ENCODE measurements at places on chromosomes 6 and 20.

GRCh38 chr6:137000825-137001224, 43.9 kb downstream of the IL20RA start:
- no peak for DNase-seq

DNA sequence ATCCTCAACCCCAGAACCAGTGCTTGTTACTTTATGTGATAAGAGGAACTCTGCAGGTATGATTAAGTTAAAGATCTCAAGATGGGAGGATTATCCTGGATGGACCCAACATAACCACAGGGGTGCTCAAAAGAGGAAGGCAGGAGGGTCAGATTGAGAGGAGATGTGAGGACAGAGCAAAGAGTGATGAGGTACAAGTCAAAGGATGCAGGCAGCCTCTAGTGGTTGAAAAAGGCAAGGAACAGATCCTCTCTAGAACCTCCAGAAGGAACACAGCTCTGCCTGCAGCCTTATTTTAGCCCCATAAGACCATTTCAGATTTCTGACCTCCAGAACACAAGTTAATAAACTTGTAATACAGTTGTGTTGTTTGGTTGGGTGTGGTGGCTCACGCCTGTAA, 41.2 kb downstream of the PDSS2 start:
- DNase-seq: no peak

GRCh38 chr6:154039231-154039842, at the start of gene OPRM1:
Gene OPRM1 (plus strand): TSS chr6:154039240. CDS start chr6:154039545, 305 bp downstream.
- DNase-seq: peak; percentile 30

DNA sequence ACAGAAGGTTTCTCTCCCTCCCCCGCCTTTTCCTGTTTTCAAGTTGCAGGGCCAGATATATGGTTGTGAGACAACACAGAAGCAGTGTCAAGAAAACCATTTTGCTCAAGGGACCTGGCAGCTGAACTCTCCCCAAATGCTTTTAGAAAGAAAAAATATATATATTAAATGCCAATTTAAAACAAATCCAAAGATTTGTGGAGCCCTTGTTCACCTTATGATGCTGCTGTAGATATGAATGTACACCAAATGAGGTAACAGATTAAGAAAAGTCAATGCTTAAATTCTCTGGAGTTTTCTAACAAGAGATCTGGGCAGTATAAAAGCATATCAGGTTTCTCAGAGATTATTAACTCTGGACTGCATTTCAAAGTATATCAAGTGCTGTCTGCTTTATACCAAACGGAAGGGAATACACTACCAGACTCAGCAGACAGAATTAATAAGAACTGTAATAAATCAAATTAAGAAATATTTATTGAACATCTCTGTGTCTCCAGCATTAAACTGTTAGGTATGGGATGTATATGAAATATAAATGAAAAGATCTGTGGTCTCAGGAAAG, 357.5 kb downstream of the HDGFL1 start:
- no peak for DNase-seq

- no peak for DNase-seq
Measured at GRCh38 chr6:158284007-158284875, 28.0 kb upstream of the TULP4 start.

- no peak for DNase-seq
Measured at GRCh38 chr20:54190217-54190616, 16.4 kb upstream of the CYP24A1 start.

GRCh38 chr20:764255-764654, 4.0 kb downstream of the SLC52A3 start:
- DNase-seq: no peak

DNA sequence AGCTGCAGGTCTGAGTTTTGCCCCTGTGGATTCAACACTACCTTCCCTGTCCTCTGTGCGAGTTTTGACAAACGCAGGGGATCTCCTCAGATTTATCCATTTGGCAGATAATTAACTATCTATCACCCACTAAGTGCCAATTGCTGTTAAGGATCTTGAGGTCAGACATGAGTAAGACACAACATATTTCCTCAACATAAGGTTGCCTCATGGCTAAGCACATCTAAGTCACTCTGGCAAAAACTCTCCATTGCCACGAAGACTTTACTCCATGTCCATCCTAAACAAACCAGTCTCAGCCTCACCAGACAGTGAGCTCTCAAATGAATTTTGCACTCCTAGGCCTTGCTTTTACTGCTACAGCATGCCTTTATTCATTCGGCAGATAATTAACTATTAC, 408.4 kb downstream of the MAFB start:
- DNase-seq: no peak

DNA sequence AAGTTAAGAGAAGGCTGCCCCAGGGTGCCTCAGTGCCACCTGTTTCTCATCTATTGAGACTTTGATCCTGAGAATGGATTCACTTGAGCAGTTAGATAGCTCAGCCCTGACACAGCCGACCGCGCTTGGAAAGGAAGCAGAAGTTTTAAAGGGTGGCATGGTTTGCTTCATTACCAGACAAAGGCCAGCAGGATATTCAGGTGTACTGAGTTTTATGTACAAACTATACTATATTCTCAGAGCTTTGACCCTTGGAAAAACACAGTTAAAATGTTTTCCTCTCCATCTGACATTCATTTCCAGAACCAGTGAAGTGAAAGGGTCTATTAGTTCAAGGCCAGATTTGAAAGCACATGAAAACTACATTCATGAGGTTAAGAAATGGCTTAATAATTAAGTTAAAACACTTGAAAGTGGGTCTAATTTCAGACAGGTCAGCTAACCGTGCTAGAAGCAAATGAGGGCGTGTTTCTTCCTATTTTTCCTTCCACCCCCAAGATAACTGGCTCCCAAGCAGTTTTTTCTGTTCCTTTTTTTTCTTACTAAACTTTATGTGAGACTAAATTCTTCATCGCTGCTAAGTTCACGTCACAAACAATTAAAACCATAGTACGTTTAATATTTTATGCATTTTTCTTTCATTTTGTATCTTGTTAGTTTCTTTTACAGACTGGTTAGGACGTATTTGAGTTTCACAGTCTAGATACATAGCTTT, 385.3 kb upstream of the SOX4 start:
- DNase-seq: no peak

- DNase-seq: no peak
Measured at GRCh38 chr6:27966044-27966443, 9.0 kb downstream of the OR2B6 start.

DNA sequence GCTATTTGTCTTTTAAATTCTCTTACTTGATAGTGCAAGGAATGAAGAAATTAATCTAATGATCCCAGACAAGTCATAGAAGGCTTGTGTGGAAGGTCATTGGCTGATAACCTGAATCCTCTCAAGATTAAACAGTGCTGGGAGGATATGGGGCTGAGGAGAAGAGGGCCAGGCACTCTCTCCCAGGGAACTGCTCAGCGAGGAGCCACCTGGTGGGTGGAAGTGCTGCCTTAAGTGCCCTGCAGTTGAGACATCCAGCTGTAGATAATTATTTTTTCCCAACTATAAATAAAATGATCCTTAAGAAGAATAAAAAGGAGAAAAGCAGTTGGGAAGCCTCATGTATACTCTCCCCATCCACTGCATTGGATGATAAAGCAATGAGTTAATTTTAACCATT, 47.9 kb downstream of the BTBD3 start:
- no peak for DNase-seq

DNA sequence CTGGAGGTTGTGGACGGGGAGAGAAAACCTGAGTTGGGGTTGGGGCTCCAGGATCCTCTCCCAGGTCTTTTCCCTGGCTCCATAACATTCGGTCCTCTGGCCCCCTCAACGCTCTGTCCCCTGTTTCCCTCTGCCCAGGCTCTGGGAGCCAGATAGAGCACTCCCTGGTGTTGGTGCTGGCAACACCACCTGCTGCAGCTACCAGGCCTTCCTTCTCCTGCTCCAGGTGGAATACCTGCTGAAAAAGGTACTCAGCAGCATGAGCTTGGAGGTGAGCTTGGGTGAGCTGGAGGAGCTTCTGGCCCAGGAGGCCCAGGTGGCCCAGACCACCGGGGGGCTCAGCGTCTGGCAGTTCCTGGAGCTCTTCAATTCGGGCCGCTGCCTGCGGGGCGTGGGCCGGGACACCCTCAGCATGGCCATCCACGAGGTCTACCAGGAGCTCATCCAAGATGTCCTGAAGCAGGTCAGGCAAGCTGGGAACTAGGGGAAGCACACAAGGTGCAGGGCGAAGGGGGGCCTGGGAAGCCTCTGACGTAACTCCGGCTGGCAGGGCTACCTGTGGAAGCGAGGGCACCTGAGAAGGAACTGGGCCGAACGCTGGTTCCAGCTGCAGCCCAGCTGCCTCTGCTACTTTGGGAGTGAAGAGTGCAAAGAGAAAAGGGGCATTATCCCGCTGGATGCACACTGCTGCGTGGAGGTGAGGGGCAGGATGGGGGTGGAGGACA, 14.6 kb downstream of the DEF6 start:
- DNase-seq: no peak

DNA sequence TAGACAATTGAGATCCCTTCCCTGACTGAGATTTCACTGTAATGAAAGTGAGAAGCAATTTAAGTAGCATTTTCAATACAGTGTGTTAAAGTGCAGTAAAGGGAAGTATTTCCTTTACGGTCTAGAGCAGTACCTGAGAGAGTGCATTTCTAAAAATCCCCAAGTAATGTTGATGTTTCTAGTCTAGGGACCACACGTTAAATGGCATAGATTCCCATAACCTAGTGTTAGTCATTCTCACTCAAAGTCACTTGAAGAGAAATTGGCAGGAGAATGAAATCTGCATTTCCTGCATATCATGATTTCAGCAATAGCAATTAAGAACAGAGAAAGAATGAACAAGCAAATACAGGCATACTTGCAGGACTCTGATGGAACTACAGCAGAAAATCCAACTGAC, 67.9 kb downstream of the CGA start:
- no peak for DNase-seq

DNA sequence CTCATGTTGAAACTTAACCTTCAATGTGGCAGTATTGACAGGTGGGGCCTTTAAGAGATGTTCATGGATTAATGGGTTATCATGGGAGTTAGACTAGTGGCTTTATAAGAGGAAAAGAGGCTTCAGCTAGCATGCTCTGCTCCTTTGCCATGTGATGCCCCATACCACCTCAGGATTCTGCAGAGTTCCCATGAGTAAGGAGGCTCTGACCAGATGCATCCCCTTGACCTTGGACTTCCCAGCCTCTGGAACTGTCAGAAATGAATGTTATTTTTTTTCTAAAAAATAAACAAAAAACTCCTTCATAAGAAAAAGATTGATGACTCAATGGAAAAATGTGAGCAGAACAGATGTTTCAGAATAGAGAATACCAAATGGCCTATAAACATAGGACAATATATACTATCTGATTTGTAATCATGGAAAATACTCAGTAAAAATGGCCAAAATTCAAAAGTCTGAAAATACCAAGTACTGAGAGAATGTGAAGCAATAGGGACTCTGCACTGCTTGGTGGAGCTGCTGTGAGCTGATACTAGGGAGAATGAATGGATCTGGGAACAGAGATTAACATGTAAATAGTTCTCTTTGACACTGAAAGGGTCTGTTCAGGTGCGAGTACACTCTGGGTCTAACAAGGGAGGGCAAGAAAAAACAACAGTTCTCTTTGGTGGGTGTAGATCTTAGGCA, 7.4 kb upstream of the TRIM39 start:
- DNase-seq: no peak

All from caudate nucleus (tissue), 63 donors.